ENCODE measurements at places on chromosomes 7 and 10.

- no peak for DNase-seq
Observed at GRCh38 chr10:22622242-22622806, 92.1 kb downstream of the PIP4K2A start.

DNA sequence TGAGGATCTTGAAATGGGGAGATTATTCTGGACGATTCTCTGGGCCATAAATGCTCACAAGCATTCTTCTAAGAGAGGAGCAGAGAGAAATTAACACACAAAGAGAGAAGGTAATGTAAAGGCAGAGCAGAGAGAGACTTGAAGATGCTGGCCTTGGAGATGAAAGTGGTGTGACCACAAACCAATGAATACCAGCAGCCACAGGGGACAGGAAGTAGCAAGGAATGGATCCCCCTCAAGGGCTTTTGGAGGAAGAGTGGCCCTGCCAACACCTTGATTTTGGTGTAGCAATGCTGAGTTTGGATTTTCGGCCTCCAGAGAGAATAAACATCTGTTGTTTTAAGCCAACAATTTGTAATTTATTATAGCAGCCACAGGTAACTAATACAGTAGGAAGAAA is 1155.6 kb downstream of the TYW1 start:
- DNase-seq, result no peak

DNA sequence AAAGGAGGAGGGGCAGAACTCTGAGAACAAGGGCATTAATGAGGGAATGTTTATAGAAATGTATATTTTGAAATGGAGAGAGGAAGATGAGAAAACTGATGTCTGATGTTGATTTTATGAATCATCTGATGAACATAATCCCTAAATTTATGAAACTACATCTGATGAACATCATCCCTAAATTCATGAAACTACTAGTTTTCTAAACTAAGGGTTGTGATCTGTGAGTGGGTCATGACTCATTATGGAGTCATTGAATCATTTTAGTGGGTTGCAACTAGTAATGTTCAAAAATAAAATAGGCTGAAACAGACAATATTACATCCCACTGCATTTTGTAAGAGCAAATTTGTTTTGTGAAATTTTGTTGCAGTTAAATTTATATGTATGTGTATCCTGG is 442.6 kb upstream of the TEX47 start:
- peak; percentile 79 for DNase-seq

DNA sequence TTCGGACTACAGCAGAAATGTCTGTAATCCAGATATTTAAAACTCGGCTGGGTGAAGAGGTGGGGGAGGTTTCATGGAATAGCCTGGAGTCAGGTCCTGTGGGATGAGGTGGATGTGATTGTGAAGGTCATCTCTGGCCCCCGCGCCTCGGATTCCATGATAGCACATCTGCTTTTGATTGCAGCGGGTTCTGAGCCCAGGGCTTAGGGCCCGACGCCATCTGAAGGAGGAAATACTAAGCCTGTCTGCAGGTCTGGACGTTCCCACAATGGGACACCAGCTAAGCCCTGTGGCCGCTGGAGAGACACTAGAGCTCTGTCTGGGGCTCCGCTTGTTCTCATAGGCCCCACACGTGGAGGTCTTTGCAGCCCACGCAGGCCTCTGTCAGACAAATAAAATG is 328.7 kb downstream of the CXCL12 start:
- no peak for DNase-seq

DNA sequence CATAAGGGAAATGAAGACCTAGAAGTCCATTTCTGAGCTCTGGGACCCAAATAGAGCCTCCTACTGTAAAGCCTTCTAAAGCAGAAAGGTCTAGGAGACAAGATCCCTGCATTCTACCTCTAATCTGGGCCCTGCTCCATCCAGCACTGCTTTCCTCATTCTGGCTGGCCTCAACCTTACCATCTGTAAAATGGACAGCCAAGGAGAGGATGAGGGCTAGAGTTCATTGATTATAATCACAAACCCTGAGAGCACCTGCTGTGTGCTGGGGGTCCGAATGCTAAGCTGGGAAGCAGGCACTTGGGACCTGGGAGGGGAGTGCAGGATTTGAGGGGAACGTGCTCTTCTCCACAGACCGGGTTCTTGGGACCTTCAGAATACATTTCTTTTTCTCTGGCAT is 454.0 kb upstream of the ZMIZ1 start:
- no peak for DNase-seq

DNA sequence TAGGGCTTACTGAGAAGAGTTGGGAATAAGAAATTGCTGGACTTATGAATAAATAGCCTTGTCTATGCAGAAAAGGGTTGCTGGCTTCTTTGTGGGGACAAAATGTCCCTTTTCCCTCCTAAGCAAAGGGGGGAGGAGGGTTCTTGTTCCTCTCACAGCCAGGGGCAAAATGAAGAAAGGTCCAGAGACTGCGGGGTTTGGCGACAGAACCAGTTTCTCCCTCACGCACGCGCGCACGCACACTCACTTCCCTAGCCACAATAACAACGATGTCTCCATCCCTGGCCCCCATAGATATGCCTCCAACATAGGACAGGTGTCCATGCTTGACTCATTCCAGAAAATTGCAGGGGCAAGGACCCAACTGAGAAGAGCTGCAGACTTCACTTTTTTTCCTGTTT is 3.3 kb downstream of the ZMIZ1 start:
- no peak for DNase-seq

- peak; percentile 76 for DNase-seq
Observed at GRCh38 chr10:73940634-73941221, 29.8 kb downstream of the PLAU start.

- DNase-seq, result peak; percentile 70
Observed at GRCh38 chr10:61896854-61897661, 4.4 kb upstream of the ARID5B start.

GRCh38 chr7:5420067-5420880 is 3.4 kb downstream of the TNRC18 start:
- no peak for DNase-seq

- peak; percentile 95 for DNase-seq
Observed at GRCh38 chr7:28041508-28042314, 138.9 kb downstream of the JAZF1 start.

- DNase-seq, result peak; percentile 46
Observed at GRCh38 chr10:117684672-117685211, 142.2 kb downstream of the EMX2 start.

DNA sequence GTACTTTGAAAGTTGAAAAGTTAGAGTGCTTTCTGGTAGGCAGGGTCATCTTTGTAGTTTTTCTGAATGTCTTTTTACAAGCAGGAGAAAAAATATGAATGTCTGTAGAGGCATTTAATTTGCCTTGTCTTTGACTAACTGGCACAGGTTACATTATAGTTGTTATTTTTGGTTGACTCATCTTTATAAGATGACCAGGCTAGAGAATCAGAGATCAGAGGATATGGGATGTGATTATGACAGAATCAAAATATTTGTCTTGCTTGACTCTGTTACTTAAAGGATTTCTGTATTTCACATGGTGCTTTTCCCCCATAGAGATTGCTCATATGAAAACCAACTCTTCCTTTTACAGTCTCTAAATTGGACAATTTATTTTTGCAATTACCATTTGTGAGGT is 2.4 kb downstream of the ZMYND11 start:
- DNase-seq, result peak; percentile 31

DNA sequence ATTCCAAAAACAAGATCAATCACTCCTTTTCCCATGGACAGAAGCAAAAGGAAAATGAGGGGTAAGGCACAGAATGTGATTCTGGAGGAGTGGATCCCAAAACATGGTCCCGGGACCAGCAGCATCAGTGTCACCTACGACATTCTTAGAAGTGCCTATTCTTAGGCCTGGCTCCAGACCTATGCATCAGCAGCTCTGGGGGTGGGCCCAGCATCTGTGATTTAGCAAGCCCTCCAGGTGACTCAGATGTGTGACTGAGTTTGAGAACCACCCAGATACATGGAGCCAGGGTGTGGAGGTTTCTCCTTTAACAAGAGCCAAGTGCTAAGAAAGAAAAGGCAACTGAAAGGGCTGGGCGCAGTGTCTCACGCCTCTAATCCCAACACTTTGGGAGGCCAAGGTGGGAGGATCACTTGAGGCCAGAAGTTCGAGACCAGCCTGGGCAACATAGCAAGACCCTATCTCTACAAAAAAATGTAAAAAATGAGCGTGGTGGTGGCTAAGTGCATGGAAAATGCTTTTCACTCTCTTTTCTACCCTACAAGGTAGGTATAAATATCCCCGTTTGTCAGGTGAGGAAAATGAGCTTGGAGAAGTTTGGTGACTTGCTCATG is 17.1 kb upstream of the ARPC1A start:
- DNase-seq, result no peak

DNA sequence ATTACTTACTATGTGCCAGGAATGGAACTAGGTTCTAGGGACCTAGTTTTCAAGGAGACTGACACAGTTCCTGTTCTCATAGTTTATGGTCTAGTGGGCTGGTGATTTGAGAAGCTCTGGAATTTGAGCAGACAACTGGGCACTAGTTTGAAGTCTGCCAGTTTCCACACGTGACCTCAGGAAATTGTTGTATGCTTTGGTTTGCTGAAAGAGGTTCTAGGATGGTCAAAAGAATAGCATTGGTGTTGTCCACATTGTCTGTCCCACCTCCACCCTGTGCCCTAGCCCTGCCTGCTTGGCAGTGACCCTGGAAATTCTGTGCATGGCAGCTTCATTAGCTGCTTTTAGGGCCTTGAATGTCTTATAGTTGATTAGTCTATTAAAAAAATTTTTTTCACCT is 28.7 kb downstream of the GBF1 start:
- DNase-seq, result no peak

DNA sequence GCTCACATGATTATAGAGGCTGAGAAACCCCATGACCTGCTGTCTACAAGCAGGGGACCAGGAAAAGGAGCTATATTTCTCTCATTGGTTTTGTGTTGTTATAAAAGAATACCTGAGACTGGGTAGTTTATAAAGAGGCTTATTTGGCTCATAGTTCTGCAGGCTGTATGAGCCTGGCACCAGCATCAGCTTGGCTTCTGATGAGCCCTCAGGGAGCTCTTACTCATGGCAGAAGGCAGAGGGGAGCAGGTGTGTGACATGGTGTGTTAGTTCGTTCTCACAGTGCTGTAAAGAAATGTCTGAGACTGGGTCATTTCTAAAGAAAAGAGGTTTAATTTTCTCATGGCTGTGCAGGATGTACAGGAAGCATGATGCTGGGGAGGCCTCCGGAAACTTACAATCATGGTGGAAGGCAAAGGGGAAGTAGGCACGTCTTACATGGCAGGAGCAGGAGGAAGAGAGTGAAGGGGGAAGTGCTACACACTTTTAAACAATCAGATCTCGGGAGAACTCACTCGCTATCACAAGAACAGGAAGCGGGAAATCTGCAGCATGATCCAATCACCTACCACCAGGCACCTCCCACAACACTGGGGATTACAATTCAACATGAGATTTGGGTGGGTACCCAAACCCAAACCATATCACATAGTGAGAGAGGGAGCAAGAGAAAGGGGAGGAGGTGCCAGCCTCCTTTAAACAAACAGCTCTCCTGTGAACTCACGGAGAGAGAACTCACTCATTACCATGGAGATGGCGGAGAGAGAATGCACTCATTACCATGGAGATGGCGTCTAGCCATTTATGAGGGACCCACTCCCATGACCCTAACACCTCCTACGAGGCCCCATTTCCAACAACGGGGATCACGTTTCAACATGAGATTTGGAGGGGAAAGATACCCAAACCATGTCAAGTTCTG is 133.4 kb downstream of the JCAD start:
- no peak for DNase-seq

DNA sequence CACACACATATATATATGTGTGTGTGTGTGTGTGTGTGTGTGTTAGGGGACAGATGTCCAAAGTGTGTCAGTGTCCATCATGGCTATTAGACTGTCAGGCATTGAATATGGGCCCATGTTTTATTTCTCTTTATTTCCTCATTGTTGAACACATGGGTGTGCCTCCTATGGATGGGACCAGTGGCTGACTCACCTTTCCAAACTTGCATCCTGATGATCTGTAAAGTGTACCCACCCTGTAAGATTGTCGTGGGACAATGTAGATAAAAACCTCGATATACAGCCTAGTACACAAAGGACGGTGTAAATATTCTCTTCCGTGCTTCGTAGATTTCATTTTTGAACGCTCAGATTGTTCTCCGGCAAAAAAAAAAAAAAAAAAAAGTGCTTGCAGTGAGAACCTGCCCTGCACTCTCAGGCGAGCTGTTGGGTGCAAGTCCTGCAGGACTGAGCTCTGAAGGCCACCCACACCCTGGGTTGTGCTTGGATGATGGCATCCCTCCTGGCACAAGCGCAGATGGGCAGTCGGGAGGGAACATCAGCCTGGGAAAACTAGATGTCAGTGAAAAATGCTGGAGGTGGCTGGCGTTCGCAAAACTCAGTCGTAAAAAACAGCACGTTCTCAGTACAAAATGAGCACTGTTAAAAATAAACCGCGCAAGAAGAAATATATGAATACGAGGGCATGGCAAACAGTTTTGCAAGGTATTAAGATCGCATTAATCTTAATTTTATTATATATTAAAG is 166.9 kb downstream of the CUX1 start:
- no peak for DNase-seq

DNA sequence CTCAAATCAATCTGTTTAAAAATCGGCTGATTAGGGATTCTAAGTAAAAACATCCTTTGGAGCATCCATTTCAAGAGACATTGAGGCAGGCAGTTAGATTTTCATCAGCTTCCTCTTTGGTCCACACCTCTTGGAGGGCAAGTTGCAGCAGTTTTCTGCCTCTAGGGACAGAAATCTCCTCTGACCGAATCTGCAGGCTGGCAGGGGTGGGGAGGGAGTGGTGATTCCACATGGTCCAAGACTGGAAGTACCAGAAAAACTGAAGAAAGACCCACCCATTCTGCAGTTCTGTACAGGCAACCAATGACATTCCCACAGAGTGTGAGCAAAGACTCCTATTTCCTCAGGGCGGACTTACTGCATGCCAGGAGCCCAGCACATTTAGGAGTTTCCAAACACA is 29.0 kb downstream of the FGFBP3 start:
- no peak for DNase-seq

DNA sequence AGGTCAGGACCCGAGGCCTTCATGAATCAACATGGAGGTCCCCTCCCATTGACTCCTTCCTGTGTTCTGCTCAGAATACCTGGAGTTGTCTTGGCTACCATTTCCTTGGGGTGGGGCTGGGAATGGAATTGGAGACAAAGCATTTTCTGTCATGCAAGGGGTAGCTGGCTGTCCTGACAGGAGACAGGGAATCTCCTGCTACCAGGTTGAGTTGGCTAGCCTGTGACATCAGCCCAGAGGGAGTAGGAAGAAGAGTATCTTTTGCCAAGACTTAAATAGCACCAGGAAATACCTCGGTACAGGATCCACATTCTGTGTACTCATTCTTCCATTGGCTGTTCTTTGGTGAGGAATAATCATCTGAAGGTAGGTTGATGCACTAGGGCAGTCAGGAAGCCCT is 4.9 kb downstream of the ZDHHC16 start:
- DNase-seq, result no peak

DNA sequence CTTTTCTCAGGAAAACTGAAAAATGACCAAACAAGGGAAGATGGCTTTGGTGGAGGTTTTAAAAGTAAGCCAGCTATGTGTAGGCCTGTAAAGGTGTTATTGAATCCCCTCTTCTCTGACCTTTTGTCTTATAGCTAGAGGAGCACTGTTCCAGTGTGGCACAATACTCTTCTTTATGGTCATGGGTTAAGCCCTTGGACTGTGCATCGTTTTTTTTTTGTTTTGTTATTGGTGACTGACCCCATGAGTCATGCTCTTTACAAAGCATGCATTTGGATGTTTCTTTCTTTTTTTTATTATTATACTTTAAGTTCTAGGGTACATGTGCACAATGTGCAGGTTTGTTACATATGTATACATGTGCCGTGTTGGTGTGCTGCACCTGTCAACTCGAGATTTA is 19.6 kb upstream of the FAM25A start:
- DNase-seq, result no peak

Data from fibroblast of skin of abdomen (primary cell).